ENCODE measurements at places on chromosomes 3 and 15.

GRCh38 chr3:130773366-130773765 lies 26.7 kb upstream of the PIK3R4 start:
- DNase-seq, result no peak

GRCh38 chr3:104460477-104461406 lies 906.0 kb upstream of the ALCAM start:
- no peak for DNase-seq

- DNase-seq, result no peak
These were observed 17.9 kb upstream of the RPP14 start for GRCh38 chr3:58288011-58288728.

DNA sequence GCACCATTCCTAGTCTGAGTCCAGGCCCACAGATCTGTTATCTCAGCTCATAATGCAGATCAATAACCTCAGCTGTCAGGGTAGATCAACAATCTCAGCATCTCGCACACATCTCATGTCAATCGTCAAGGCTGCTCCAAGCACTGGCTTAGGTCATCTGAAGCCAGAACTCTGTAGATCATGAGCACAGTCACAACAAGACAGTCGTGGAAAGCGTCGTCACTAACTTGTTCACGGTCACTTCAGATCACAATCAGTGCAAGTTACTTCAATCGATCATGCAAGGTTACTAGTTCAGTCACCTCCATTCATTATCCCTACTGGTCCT lies 71.8 kb downstream of the RBPMS2 start:
- DNase-seq, result no peak

DNA sequence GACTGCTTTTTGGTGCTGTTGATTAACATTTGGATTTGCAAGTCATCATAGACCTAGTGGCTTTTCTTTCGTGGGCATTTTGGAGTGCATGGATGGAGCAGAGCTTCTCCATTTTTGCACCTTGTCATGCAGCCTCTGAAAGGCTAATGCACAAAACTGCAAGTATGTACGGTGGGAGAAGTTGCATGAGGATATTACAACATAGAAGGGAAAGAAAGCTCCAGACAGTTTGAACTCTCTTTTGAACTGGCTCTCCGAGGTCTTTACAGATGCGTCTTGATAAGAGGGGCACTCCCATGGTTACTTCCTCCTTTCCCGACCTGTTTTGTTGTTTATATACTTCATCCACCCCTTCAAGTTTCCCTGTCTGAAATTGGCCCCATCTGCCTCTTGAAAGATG lies 147.1 kb upstream of the GBE1 start:
- no peak for DNase-seq

- DNase-seq, result peak; percentile 83
These were observed 70.5 kb upstream of the ATP10A start for GRCh38 chr15:25933456-25934158.

DNA sequence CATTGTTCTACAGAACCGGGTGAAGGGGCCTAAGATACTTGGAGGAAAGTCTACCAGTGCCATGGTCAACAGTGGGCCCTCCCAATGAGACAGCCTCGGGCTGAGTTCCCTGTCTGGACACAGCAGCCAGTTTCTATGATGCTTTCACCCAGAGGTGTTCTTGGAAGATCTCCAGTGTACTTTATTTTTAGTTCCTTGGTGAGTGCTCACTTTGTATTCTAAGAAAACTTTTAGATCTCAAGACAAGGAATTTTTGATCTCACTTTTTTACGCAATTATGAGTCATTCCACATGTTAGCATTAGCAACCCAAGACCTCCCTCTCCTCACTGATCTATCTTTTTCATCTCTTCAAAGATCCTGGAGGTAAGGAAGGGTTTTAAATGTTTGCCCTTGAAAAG lies 287.7 kb downstream of the RORA start:
- no peak for DNase-seq

DNA sequence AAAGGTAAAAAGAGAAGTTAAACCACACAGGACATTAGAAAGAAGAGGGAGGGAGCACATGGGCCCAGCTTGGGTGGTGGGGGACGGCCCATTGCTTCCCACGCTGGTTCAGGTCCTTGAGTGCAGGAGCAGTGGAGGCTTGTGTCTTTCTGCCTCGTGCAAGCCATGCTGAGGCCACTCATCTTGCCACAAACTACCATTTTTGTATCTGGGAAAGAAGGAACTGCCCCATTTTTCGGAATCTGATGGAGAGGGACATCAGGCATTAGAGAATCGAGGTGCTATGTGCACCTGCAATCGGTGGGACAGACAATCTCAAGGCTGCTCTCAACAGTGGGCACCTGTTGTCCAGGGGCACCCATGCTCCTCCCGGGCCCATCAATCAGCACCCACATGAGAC lies 234.5 kb downstream of the KLF13 start:
- DNase-seq, result no peak

- no peak for DNase-seq
These were observed 270.3 kb upstream of the CFAP20DC start for GRCh38 chr3:59320080-59320479.

DNA sequence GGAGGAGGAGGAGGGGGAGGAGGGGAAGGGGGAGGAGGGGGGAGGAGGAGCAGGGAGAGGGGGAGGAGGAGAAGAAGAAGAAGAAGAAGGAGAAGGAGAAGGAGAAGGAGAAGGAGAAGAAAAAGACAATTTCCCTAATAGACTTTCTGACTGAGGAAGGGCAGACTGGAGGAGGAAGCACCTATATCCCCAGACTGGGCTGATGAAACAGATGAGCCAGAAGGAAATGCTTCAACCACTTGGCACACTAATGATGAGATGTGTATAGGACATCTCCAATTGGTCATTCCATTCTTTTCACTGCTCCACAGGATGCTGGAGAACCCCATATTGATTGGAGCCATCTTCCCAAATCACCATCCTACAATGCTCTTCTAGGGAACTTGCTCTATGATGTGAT lies 69.9 kb downstream of the LYZL4 start:
- DNase-seq, result no peak

DNA sequence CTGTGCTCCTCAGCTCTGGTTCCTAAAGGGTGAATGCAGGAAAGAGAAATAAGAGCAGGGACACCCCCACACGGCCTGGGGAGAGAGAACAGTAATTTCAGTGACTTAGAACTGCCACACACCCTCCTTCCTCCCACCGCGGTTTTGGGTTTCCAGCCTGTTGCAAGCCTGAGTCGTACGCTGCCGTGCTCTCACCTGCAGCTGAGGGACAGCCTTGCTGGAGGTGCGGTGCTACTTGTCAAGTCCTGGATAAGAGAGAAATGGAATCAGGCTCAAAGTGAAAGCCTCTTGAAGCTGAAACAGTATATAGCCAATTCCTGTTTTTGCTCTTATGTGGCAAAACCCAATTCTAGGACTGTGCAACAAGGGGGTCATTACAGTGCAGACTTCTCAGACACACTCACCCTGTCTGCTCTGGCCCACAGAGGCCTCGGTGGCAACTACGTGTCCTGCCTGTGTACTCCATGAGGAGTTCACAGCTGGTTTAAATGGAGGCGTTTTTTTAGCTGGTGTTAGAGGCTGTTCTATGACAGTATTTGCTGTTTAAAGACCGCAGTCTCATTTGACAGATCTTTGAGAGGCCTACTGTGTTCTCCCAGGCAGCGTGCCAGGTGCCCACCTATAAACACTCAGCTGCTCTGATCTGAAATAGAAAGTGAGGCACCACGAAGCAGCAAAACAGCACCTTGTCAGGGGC lies 42.9 kb downstream of the TBC1D2B start:
- no peak for DNase-seq

DNA sequence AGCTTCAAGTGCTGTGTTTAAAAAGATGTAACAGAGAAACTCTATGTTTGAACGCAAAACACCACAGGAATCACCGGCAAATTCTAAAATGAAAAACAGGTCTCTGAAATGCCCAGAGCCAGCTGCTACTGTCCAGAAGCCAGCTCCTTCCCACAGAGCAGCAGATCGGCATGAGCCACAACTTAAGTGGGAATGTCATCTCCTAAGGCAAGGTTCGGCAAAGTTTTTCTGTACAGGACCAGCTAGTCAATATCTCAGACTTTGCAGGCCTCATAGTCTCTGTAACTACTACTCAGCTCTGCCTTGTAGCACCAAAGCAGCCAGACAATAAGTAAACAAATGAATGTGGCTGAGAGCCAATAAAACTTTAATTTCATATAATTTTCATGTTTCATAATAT lies 4.9 kb downstream of the PLOD2 start:
- DNase-seq, result no peak

GRCh38 chr3:55521738-55522421 lies 34.8 kb upstream of the WNT5A start:
- DNase-seq, result no peak

GRCh38 chr3:78116874-78117273 lies 1077.0 kb downstream of the ROBO2 start:
- no peak for DNase-seq

GRCh38 chr3:115254492-115255196 lies 107.6 kb upstream of the ZBTB20 start:
- no peak for DNase-seq

DNA sequence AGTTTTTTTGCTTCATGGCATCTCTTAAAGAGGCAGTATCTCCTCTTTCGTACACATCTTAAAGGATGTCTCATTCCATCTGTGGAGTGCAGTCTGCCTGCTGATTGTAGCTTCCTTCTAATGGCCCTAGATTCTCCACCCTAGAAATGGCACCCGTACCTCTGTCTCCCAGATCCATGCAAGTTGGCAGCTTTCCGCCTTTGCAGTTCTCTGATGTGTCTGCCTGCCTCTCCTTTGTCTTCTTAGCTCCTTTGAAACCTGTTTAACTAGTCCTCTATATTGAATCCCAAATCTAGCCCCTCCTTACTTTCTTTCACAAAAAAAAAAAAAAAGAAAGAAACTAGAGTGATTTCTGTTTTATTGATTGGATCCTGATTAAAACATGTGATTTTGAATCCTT lies 1025.0 kb downstream of the ZPLD1 start:
- no peak for DNase-seq

GRCh38 chr3:150022381-150023238 lies 51.9 kb upstream of the PFN2 start:
- peak; percentile 10 for DNase-seq

DNA sequence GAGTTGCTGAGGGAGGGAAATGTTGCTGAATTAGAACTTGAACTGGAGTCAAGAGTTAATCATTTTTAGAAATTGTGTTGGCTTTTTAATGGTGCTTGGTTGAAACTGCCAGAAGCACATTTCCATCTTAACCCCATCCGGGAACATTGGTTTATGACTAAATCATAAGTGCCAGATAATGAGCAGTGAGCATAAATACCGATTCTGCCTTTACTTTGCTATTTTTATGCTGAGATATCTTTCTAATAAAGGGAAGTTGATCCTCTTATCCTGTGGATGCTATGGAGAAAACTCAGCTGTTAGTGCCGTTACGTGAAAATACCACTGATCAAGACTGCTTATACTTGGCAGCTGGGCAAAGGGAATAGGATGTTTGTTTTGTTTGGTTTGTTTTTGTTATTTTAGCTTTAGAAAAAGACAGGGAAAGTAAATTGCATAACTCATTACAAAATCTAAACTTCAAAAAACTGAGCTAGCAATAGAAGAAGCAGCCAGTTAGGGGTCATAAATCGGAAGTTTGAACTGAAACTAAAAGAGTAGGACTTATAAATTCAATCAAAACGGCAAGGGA lies 813.1 kb downstream of the NAALADL2 start:
- DNase-seq, result no peak
